ENCODE measurements at places on chromosomes 11 and 22.

- no peak for DNase-seq
These were observed 111.4 kb upstream of the GRAMD1B start for GRCh38 chr11:123318623-123319022.

DNA sequence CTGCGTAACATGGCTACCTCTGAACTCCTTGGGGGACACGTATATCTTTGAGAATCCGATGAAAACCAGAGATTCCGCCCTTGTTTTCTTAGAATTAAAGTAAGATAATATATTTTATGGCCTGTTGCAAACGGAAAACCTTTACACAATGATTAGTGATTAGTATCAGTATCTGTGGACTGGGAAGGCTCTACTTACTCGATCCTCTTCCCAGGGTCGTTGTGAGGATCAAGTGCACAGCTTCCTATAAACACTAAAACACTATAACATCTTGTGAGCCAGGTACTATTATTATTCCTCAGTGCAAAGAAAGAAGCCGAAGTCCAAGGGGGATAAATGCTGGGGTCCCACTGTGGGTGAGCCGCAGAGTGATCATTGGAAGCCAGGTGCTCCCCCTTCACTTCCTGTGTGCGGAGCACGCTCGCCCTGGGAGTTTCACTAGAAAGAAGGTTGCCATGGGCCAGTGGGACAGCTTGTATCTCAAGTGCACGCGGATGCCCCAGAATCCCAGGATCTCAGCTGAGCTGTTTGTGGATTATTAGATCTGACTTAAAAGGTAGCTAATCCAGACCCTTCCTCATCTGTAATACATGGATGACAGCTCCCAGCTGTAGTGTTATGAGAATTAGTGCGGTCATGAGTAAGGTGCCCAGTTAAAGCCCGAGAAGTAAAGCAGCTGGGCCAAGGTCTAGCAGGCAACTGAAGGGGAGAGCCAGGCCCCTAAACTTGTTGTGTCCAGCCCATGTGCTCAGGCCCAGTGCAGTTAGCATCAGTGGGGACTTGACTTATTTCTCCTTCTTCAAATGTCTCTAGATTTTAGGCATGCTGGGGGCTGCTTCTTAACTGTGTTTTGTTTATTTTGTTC lies 839 bp downstream of the CBY1 start:
- DNase-seq: peak; percentile 1

- peak; percentile 49 for DNase-seq
These were observed at the start of gene CDC42EP2 for GRCh38 chr11:65314501-65315203. Gene CDC42EP2 (plus strand): TSS chr11:65314866. CDS start chr11:65320899, 6,033 bp downstream.

- no peak for DNase-seq
These were observed 119.9 kb upstream of the MPPED2 start for GRCh38 chr11:30705913-30706675.

DNA sequence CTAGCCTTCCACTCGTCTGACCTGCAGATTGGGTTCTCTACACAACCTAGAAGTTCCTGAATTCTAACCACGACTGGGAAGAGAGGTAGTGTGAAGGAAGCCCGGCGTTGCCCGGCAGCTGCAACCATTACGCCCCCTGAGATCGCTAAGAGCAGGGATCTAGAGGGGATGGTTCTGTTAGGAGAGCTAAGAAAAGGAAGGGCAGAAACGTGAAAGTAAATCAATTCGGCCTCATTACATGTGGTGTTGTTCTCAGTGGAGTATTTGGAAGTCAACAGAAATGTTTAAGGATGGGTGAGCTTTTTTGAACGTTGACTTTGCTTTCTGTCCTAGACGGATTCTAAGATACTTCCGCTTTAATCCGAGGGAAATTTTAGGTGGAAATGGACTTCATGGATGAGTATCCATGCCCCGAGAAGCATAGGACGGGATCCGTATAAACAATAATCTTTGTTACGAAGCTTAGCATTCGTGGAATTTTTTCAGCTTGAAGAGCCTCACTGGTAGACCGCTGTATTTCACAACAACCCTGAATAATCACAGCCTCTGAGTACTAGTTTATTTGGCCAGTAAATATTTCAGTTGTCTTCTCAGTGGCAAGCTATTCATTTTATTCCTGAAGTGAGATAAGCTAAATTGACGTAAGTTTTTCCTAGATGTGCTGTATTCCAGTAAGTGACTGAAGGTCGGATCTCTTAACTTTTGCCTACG lies 629 bp downstream of the ATP5MG start:
- no peak for DNase-seq

- no peak for DNase-seq
These were observed 7.3 kb upstream of the PES1 start for GRCh38 chr22:30598986-30599385.

- DNase-seq: no peak
These were observed 102.9 kb upstream of the PLET1 start for GRCh38 chr11:112363527-112363926.

- DNase-seq: no peak
These were observed 11.8 kb upstream of the BIRC3 start for GRCh38 chr11:102305352-102306047.

DNA sequence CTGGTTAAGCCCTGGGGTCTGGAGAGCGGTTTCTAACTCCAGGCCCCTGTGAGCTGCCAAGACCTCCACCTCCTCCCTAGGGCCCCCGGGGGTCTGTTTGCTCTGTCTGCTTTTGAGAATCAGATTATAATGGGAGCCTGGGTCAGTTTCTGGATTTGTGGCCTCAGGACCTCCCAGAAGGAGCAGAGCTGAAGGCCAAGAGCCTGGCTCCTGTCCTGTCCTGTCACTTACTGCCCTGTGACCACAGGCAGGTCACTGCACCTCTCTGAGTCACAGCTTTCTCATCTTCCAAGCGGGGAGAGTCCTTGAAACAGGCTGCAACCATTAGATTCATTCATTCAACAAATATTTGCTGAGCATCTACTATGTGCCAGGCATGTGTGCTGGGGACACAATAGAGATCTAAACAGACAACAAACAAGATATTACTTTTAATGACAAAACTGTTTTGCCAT lies 87.3 kb upstream of the FGF3 start:
- no peak for DNase-seq

DNA sequence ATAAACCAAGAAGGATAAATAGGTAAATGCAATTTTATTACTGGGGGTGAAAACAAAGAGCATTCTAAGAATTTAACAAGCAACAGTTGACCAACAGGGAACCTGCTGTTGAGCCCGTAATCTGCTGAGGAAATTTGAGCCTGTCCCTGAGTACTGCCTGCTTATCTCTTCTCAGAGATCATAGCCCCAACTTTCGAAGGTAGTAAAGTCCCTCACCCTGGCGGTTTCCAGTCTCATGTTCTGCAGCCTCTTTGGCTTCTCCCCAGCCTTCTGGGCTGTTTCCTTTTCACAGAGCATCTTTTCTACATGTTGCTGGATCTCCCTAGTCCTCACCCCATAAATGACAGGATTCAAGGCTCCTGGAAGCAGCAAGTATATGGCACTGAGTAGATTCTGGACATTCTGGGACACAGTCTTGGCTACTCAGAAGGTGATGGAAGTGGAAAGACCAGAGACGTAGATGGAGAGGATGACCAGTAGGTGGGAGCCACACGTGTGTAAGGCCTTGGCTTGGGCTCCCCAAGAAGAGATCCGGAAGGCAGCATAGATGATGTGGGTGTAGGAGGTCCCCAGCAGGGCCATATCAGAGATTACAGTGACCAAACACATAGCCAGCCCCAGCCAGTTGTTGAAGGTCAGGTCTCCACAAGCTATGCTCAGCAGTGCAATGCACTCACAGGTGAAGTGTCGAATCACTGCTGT lies 51.6 kb downstream of the RRM1 start:
- DNase-seq: no peak

GRCh38 chr11:23405350-23405937 lies 545.2 kb upstream of the CCDC179 start:
- no peak for DNase-seq

- no peak for DNase-seq
These were observed 139.2 kb downstream of the WNT11 start for GRCh38 chr11:76067099-76067498.

DNA sequence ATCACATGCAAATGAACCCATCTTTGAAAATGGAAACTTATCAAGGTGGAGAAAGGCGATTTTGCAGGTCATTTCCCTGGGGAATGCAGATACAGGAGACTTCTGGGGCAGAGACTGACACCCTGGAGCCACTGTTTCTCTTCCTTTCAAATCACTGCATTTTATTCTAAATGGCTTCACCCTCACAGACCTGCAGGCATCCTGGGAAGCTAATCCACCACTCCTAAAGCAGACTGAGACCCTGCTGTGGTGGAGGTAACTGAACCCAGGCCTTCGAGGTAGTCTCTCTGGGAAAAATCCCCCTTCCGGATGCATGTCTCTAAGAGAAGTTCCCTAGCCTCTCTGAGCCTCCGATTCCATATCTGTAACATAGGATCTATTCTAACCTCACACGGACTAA lies 20.9 kb upstream of the CSNK2A3 start:
- DNase-seq: no peak

DNA sequence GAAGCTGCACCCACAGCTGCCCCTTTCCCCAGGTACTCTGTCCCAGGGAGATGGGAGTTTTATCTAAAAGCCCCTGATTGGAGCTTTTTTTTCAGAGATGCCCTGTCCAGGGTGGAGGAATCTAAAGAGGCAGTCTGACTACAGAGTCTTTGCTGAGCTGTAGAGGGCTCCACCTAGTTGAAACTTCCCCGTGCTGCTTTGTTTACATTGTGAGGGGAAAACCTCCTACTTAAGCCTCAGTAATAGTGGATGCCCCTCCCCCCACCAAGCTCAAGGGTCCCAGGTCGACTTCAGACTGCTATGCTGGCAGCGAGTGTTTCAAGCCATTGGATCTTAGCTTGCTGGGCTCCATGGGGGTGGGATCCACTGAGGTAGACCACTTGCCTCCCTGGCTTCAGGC lies 470.1 kb upstream of the LARGE1 start:
- DNase-seq: no peak

GRCh38 chr11:8408151-8408941 lies 144.7 kb upstream of the LMO1 start:
- no peak for DNase-seq

GRCh38 chr11:127624306-127624856 lies 623.8 kb upstream of the KIRREL3 start:
- no peak for DNase-seq

DNA sequence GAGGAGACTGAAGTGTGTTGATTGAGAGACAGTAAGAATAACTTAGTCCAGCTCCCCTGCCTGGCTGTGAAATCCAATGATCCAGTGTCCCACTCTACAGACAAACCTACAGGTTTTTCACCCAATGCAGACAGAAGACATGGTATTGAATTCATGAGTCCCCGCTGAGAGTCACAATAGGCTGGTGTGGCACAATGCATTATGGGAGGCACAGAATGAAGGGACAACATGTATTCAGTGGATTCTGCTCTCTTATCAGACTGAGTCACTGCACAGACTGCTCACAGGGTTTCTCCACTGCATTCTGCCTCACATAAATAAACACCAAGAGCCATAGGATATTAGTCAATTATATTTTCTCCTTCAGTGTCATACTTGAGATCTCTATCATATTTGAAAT lies 55.2 kb upstream of the TOP3B start:
- DNase-seq: no peak

DNA sequence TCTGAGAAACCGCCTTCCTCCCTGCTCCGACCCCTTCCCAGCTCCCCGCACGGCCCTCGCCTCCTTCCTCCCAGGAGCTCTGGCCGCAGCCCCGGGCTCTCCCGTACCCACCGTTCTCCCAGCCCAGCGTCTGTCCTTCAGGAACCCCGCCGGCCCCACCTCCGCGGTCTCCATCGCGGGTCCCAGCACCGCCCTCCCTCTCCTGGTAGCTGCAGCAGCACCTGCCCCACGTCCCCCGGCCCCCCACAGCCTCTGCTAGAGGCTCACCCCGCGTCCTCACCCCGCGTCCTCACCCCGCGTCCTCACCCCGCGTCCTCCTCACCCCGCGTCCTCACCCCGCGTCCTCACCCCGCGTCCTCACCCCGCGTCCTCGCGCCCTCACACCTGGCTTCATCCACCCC lies 85.9 kb downstream of the WNT7B start:
- no peak for DNase-seq

DNA sequence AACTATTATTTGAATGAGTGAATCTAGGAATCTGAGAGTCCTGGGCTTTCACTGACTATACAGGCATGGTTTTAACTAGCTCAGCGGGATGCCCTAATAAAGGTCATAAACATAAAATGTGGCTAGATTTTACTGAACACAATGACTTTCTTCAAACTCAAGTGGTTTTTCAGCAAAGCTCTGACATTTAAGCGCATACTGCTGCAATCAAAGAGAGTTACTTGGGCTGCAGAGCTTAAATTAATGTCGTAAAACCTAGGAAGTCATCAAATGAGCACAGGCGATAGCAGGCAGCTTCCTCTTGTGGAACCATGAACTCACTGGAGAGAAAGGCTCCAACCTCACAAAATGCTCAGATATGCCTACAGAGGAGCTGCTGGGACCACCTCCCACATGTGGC lies 6.7 kb downstream of the CSNK2A3 start:
- DNase-seq: peak; percentile 85

All from NCI-H748 treated with DMSO at 0.1 percent for 48 hours (cell line).